ENCODE measurements at places on chromosomes 6 and 20.

DNA sequence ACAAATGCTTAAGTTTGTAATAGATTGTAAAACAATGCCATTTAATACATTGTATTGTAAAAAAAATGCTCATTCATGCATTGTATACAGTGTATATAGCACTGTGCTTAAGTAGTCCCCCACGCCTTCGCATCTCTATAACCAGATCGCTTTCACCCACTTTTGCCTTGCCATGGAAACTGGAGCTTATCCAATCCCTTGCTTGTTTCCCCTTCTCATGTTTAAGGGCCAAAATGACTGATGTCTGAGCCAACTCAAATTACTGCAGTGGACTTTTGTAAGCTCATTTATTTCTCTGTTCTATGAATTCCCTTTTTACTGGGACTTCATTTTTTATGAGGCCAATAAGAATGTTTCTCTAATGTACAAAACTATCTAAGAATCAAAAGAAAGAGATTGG lies 730.9 kb upstream of the GJE1 start:
- no peak for DNase-seq

- no peak for DNase-seq
Observed at GRCh38 chr6:160253714-160254113, 4.9 kb downstream of the SLC22A2 start.

- DNase-seq: no peak
Observed at GRCh38 chr6:151911401-151911800, 103.9 kb downstream of the ESR1 start.

DNA sequence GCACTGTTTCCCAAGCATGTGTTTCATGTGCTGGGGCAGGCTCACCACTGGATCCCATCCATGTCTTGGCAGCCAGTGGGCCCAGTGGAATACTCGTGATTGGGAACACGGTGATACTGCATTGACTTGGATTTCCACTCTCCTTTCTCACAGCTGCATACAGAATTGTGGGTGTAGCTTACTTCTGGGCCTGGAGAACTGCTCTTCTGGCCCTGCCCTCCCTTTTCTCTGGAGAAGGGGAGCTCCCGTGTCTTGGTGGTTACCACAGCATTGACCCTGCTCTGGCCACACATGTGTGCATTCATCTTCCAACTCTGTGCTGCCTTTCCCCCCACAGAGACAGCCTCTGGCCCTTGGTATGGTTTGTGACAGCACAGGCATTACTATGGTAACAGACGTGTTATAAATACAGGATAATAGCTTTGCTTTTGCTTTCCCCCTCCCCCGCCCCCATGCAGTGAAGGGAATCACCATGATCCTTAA lies 21.6 kb downstream of the SOBP start:
- DNase-seq: no peak

- DNase-seq: no peak
Observed at GRCh38 chr20:53568351-53568750, 25.3 kb downstream of the ZNF217 start.

GRCh38 chr6:111606620-111607115 lies 990 bp upstream of the TRAF3IP2 start:
- DNase-seq: no peak
